Stimulated activated CD8-positive, alpha-beta memory T cell treated with anti-CD3 and anti-CD28 coated beads, Interleukin-4, amount 100 ng/mL, for 1 hour (primary cell): ENCODE measurements at places on chromosomes 1 and 21.

DNA sequence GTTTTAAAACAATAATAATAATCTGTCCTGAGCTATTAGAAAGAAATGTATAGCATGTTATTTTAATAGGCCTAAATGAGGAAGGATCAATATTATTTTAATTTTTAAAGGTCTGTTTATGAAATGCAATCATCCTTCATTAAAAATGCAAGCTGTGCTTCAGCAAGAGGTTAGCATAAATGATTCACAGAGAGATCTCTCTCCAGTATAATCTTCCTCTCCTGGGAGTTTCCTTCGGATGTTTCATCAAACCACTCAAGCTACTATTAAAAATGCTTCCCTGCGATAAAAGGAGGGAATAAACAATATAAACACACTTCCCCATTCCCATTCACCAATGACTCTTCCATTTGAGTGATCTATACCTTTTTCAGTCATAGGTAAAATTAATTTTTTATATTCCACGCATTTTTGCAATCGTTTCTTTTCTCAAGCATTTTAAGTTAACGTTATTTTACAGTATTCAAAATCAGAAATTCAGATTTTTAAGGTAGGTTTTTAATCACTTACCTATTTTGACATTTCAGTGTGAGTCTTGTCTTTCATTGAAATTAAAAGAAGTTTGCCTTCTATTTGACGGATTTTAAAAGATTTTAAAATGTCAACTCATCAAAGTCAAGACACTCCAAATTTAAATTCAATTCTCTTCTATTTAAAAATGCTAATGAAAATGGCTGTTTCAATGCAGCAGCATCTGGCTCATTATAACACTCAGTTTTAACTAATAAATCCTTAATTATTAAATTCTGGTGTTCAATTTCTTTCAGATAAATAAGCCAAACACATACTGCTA is 64.3 kb downstream of the RERE start:
- no peak for DNase-seq

- DNase-seq = no peak
These were observed 64.0 kb downstream of the CCDC18 start for GRCh38 chr1:93244298-93245069.

DNA sequence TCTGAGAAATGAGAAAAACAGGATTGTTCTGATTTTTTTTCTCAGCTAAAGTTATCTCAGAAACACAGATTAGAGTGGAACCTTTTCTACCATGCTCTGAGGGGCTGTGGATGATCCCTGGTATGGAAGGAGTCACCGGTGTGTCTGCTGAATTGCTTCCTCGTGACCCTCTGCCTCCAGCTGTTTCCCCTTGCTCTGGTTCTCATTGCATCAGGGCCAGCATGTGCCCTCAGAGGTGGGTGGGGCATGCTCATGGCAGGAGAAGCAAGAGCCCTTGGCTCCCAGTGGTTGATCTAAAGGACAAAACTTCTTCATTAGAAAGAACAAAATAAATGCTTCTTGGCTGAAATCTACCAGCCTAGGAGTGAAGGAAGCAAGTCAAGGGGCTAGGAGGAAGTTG is 183.2 kb upstream of the HMCN1 start:
- DNase-seq = no peak

- no peak for DNase-seq
These were observed 704.5 kb upstream of the ADGRL4 start for GRCh38 chr1:79711001-79711431.

GRCh38 chr1:181486098-181486420 is 2.7 kb downstream of the CACNA1E start:
- DNase-seq = no peak

GRCh38 chr1:67882196-67882958 is 49.1 kb upstream of the GNG12 start:
- DNase-seq = no peak

GRCh38 chr1:15507278-15507677 is 16.7 kb downstream of the CASP9 start:
- DNase-seq = no peak

GRCh38 chr1:33017175-33017574 is 19.5 kb downstream of the AK2 start:
- DNase-seq = no peak

GRCh38 chr1:203306965-203307541 is 1.7 kb downstream of the BTG2 start:
- DNase-seq = no peak

- no peak for DNase-seq
These were observed 573.3 kb upstream of the NCAM2 start for GRCh38 chr21:20424943-20425342.

DNA sequence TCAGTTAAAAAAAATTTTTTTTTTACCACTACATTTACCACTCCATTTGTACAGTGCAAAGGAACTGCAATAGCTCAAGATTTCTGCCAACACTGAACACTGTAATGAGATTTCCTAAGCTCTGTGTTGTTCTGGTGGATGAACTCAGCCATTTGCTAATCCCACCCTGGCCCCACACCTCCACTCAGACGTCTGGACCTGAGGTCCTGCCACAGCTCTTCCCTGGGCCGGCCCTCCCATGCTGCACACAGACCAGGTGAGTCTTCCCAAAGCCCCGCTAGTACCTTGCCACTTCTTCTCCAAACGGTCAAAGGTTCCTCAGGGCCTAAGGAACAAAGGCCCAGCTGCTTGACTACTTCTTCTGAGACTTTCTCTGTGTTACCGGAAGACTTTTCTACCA is 56.4 kb downstream of the SLC45A1 start:
- no peak for DNase-seq

- DNase-seq = no peak
These were observed 90.4 kb downstream of the NPHP4 start for GRCh38 chr1:5901841-5902240.

GRCh38 chr1:41726899-41727748 is 191.6 kb downstream of the HIVEP3 start:
- DNase-seq = no peak

GRCh38 chr1:222095606-222096475 is 354.0 kb upstream of the DUSP10 start:
- no peak for DNase-seq

DNA sequence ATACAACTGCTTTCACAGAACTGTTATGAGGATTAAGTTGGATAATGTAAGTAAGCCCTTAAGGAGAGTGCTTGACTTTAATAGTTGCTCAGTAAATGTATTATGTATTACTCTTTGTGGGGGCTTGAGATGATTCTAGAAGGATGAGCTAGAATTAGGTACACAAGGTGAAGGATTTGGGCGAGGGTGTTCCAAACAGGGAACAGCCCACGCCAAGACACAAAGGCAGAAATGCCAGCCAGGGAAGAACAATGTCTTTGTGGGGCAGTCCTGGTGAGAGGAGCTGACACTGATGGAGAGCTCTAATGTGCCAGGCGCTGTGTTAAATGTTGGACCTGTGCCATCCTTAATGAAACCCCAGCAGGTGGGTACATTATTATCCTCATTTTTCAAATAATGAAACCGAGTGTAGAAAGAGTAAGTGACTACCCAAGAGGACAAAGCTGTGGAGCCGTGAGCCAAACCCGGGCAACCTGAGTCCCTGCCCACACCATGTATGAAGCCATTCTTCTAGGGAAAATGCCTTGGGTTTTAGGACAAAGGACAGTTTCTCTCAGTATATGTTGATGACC is 362.4 kb downstream of the HHAT start:
- no peak for DNase-seq

DNA sequence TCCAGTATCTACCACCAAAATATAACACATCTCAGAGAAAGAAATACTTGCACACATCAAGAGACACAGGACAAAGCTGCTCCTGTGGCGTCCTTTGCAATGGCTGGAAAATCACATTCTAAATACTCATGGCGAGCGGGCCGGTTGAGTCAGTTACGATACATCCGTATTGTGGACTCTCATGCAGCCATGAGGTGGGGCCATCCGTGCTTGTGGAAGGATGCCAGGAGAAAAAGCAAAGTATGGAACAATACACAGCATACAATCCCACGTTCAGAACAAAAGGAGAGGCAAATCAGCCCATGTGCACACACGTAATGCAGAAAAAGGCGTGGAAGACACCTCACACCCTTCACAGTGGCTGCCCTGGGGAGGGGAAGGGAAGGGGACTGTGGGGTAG is 13.1 kb downstream of the ATP13A2 start:
- no peak for DNase-seq

GRCh38 chr1:98963064-98963758 is 41.5 kb downstream of the PLPPR5 start:
- DNase-seq = no peak

GRCh38 chr1:212916481-212917133 is 33.7 kb upstream of the VASH2 start:
- DNase-seq = no peak

- no peak for DNase-seq
These were observed 161.6 kb downstream of the LRRC40 start for GRCh38 chr1:70043804-70044203.

GRCh38 chr1:212186427-212187207 is 98.6 kb upstream of the PPP2R5A start:
- DNase-seq = no peak

DNA sequence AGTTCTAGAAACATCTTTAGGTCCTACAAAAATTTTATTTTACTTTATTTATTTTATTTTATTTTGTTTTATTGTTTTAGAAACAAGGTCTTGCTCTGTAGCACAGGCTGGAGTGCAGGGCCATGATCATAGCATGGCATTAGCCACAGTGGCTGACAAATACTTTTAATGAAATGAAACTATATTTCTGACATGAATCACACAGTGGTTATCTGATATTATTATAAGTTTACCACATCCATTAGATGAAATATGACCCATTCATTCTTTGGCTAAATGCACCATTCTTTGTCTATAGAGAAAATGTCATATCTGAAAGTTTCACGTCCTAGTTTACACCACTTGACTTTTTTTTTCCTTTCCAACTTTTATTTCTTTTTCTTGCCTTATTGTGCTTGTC is 613.4 kb upstream of the ADAMTS5 start:
- DNase-seq = no peak

GRCh38 chr1:115594600-115594999 is 47.2 kb upstream of the VANGL1 start:
- no peak for DNase-seq

DNA sequence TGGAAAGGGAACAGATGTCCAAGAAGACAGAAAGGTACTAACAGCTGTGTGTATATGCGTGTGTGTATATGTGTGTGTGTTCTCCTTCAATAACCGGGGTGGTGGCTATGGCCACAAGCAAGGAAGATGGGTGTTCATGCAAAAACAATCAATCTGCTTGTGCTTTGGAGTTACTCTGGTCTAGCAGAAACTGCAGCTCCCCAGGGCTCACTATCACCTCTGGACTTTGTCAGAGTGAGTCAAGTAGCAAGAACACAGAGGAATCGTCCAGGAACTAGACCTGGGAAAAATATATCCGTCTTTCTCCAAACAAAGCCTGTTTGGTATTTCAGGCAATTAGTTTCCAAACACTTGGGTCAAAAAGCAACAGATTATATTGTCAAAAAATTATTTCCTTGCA is 68.6 kb downstream of the GNG12 start:
- no peak for DNase-seq

DNA sequence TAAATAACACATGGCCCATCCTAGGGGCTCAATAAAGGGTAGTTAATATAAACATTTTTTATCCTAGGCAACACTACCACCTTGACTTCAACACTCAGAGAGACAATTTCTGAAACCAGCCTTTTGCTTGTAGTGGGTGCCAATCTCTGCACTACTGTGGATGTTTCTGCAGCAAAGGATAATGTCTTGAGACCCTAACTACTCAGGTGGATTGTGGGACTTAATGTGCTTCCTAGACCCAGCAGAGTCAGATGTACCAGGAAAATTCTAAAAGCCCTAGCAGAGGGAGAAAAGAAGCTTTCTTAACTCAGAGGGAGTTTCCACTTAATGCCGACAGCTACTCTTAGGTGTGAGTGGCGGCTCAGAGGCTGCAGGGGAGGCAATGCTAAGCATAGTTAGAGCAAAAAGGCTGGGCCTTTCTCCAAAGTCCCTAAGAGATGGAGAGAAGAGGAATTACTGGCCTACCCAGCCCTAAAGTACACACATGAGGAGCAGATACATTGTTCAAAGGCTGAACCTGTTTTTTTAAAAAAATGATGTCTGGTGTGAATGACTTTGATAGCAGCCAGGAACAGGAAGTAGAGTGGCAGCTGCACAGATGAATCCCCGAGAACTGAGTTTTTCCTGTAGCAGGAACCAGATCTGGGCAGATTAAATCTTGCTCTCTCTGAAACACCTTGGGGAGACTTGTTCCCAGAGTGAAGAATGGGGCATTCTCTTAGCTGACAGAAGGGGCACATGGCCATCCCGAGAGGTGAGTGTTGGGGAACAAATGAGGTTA is 33.5 kb upstream of the ABCD3 start:
- DNase-seq = no peak

DNA sequence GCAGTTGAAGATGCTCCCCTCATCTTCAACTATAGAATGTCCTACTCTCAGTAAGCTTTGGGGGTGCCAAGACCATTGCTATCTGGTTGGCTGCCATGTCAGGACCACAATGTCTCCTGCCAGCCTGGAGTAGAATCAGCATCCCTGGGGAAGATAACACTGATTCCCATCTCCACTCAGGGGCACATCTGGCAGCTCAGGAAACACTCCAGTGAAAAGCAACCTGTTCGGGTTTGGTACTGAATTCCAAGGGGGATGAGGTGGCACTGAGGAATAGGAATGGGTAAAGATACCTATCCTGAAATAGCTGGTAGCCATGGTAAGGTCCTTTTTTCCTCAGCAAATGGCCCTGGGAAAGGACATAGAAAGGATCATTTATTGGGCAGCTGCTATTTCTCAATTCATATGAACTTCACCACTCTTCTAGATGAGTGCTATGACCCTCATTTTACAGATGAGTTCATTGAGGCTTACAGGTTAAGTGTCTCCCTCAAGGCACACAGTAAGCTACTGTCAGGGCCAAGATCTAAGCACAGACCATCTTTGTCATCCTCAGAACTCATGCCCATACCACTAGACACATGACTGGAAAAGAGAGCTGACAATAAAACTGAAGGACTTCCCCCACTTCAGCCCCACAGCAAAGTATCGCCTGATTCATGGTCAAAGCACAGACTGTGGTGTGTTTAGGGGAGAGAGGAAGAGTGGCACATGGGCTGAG is 31.4 kb downstream of the AK2 start:
- no peak for DNase-seq

- DNase-seq = no peak
These were observed 332.0 kb upstream of the PBX1 start for GRCh38 chr1:164226977-164227376.

GRCh38 chr1:229035054-229035747 is 235.7 kb upstream of the RAB4A start:
- no peak for DNase-seq

GRCh38 chr1:235759336-235759735 is 107.4 kb downstream of the LYST start:
- no peak for DNase-seq

DNA sequence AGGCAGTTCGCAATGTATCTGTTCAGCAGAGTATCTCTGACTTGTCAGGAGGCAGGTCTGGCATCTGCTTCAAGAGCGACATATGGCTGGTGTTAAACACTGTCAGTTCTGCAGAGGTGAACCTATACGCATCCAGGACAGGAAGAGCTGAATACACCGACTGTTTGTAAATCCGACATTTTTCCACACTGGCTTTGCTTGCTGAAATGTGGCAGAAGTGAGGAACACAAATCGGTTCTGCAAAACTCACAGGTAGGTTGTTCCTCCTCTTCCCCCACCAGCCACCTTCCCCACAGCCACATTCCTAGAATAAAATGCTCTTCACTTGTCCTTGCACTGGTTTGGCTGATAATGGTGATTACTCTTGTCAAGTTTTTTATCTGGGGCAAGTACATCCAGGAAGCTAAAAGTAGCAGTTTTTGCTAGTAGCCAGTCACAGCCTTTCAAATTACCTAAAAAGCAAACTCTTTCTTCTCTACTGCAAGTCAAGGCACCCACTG is 289.2 kb downstream of the GRIK1 start:
- DNase-seq = no peak

- no peak for DNase-seq
These were observed 109.4 kb downstream of the BARHL2 start for GRCh38 chr1:90607736-90608135.
